Activated CD4-positive, alpha-beta T cell treated with anti-CD3 and anti-CD28 coated beads for 1 hour (primary cell): ENCODE measurements at places on chromosomes 6 and 20.

GRCh38 chr6:125748406-125749172, 843 bp upstream of the HEY2 start:
- no peak for DNase-seq

- DNase-seq, result no peak
These were observed 723.2 kb downstream of the EPM2A start for GRCh38 chr6:145012039-145012662.

DNA sequence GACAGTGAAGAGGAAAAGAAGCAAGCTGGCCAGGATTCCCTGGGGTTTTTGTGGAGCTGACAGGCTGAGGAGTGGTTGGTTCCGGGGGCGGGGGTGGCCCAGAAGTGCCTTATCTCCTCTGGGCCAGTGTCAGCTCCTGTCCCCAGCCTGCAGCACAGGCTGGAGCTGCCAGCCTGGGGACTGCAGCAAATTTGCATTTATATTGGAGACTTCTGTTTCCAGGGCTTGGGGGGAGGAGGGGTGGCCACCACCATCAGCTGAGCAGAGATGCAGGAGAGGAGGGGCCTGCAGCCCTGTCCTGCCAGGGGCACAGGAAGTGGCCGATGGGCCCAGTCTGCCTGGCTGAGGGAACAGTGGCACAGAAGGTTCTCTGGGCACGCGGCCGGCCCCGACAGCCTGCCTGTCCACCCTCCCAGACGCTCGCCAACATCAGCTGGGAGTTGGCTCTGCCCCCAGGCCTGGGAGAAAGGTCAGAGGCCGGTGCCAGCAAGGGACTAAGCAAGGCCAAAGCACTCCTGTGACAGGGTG, 24.3 kb upstream of the SCRT2 start:
- DNase-seq, result no peak

DNA sequence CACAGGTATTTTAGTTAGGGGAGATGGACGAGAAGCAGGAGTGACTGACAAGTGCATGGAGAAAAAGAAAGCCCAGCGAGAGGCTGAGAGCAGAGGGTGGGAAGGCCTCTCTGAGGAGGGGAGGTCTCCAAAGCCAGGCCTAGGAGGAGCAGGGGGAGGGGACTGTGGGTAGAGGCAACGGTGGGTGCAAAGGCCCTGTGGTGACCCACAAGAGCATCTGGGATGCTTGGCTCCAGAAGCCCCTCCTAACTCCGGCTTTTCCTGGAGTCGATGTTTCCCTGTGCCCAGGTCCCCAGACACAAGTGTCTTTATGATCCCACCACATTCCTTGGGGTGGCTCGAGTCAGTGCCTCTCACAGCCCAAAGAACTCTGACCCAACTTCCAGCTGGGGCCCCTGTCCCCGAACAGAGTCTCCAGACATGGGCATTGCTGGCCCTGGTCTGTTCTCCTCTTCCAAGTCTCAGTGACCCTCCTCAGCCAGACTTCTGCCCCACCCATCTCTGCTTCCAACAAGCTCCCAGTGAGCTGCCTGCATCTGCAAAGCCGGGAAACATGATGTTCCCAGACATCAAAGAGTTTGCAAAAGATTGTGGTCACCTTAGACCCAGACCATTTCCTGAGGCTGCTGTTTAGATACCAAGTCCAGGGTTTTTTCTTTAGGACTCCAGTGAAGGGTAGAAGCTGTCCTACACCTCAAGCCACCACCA, 11.1 kb upstream of the BMP7 start:
- no peak for DNase-seq

- no peak for DNase-seq
These were observed 438.4 kb upstream of the FLRT3 start for GRCh38 chr20:14775778-14776177.

DNA sequence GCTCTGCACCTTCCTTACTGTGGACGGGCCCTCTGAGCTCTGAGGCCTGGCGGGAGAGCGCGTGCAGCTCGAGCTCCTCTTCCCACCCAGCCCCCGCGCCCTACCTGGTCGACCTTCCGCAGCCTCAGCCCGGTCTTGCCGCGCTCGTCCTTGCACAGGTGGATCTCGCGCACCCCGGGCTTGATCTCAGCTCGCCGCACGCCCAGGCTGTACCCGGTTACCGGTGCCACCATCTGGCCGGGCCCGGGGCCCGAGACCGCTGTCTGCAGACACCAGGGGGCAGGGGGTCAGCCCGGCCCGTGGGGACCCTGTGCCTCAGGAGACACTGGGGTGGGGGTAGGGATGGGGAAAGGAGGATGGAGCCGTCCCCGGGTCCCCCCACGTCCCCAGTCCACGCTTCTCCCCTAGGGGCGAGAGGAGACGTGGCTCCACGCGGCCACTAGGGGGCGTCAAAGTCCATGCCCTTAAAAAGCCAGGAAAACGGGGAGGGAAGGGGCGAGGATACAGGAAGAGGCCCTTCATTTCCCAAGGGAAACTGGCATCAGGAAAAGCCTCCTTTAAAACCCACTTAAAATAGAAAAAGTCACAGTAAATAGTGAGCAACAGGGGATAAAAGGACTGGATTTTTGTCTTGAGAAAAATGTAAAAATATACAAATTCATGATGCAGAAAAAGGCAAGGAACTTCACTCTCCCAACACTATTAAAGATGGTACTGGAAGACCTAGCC, 15.5 kb downstream of the SDCBP2 start:
- peak; percentile 48 for DNase-seq

DNA sequence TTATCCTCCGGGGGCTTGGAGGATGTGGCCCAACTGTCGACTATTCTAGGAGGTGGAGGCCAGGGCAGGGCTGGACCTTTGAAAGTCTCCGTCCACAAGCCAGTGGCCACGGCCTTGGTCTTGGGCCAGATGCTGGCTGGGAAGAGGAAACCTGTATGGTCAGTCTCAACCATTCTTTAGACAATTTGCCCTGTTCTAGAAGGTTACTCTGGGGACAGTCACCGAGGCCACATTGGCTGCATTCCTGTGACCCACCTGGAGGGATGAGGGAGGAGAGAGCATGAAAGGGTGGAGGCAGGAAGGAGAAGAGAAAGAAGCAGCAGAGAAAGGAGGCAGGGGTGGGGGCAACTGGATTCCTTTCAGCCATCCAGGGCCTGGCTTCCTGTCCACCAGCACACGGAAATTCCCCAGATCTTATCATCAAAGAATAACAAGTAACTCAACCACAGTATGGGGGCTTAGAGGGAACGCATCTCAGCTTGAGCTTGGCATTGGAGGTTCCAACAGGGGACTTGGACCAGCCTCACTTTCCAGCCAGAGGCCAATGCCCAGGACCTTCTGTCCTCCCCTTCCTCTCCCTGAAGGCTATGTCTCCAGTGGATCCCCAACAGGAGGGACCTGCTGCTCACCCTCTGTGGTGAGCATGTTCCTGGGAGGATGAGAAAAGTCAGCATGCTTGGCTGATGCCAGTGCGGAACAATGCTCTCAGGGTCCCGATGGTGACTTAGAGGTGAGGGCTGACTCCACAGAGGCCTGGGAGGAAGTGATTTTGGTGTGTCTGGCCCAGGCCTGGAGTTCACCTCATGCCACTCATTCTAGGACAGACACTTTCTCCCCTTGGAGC, 30.4 kb downstream of the TGM2 start:
- no peak for DNase-seq

DNA sequence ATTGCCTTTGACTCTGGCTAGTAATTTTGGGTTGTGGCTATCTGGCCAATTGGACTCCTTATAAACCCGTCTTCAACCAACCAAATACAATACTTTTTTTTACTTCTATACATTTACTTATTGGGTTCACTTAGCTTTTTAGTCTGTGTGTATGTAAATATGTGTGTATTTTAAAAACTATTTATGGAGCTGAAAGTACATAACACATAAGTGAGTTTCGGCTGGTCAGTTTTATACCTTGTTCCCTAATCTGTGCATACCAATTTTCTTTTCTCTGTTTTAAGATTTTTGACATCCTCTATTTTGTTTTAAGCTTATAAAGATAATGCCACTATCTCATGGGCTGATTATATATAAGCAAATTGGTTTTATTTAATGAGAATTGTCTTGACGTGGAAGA, 129.5 kb downstream of the LRRC1 start:
- no peak for DNase-seq

DNA sequence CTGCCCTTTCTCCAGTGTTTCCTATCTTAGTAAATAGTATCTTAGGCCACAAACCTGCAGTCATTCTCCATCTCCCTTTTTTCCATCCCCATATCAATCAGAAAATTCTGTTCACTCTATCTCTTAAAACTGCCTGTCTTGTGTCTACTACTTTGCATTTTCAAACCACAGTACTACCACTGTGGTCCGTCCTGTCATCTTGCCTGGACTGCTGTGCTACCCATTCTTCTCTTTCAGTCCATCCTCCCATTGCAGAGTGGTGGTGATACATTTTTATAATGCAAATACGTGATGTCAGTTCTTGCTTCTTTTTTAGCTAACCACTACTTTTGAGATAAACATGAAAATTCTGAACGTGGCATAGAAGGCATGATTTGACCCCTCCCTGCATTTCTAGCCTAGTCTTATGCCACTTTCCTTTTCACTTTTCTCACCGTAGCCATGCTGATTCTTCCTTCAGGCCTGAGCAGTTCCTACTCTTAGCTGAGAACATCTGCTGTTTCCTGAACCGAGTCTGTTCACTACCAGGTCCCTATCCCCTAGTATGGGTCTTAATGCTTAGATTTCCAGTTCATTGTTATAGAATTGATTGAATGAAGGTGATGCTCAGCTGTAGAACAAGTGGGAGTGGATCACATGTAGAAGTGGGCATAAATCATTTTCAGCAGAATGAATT, 13.8 kb downstream of the TBPL1 start:
- no peak for DNase-seq

- DNase-seq, result no peak
These were observed 30.5 kb upstream of the RPP40 start for GRCh38 chr6:5034328-5034727.

- no peak for DNase-seq
These were observed 85.4 kb downstream of the SLX4IP start for GRCh38 chr20:10520528-10520927.

- DNase-seq, result no peak
These were observed 190.6 kb downstream of the ZNF217 start for GRCh38 chr20:53403029-53403428.

DNA sequence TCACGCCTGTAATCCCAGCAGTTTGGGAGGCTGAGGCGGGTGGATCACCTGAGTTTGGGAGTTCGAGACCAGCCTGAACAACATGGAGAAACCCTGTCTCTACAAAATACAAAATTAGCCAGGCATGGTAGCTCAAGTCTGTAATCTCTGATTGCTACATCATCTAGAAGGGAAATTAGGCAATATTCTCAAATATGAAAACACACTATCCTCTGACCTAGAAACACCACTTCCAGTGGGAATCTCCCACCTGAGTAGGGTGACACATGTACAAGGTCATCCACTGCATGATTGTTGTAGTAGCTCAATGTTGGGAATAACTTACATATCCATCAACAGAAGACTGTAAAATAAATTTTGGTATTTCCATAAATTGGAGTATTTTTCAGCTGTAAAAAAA, 19.1 kb upstream of the SIRPD start:
- no peak for DNase-seq

DNA sequence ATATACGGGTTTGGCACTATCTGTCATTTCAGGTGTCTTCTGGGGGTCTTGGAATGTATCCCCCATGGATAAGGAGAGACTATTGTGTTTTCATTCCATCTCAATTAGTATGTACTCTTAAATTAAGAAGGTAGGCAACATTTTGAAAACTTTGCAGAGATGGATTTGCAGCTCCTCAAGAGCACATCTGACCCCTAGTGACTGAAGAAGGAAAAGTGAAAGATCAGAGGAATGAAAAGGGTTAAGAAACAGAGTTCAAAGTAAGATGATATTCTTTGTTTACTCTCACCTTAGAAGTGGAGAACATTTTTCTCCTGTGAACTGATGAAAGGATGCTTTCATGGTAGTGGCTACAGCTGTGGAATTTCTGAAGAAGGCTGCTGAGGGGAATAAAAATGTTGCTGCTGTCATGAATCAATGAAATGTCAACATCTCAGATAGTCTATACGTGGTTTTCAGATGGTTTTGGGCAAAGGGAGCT, 41.5 kb downstream of the SH3BGRL2 start:
- DNase-seq, result no peak

DNA sequence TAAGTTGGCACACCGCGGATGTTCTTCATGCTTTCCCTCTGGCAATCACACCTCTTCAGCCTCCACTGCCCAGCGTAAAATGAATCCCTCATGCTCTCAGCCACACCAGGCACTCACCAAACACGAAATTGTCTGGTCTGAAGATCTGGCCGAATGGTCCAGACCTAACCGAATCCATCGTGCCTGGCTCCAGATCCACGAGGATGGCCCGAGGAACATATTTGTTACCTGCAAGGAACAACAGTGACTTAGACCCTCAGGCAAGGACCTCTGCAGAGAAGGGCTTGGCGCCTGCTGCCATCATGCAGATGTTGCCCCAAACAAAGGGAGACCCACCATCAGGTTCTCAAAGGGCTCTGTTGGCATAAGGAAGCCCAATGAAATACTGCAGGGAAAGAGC, 1.4 kb downstream of the TUBB2B start:
- no peak for DNase-seq

- no peak for DNase-seq
These were observed 15.0 kb downstream of the FKBP5 start for GRCh38 chr6:35673755-35674154.

DNA sequence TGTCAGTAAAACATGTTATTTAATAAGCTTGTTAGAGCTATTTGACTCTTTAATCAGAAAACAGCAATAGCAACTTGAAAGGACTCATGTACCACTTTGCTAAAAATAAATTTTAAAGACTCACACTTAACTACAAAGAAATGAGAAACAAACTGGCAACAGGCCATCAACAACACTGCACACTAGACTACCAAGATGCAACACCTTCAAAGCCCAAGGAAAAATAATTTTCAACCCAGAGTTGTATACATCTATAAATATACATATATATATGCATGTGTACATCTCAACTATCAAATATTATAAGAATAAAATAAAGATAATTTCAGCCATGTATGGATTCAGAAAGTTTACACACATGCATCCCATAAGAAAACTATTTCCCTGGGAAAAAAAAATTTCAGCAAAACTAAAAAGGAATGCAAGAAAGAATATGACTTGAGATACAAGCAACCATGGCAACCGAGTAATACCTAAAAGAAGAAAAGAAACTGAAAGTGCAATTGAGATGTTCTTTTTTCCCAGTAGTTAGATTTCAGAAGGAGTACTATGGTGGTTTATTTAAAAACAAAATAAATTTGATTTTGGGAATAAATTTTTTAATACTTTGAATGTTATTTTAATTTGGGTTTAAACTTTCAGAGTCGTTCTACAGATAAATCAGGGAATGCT, 303.8 kb downstream of the UBE3D start:
- DNase-seq, result no peak
